ENCODE measurements at places on chromosomes 4 and X.

DNA sequence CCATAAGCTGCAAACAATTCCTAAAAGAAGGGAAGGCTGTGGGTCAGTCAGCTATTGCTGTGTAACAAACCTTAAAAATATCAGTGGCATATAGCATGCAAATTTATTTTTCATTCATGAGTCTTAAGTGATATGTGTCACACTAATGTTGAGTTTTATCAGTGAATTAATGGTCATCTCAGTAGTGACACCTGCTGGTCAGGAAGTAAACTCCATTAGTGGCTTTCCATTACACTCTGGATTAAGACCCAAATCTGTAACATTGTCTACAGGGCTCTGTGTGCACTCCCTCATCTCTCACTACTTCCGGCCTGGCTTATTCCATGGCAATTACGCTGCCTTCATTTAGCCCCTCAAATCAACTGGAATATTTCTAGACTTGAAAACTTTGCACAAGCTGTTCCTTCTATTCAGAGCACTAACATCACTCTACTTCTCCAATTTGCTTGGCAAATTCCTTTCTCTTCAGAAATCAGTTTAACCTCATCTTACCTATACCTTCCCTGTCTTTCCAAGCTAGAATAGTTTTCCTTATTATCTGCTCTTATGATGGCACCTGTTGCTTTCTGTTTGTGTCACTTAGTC lies 217.3 kb upstream of the TAPT1 start:
- DNase-seq, result no peak
- H3K4me1 ChIP-seq, result no peaks in the 10 kb centered on the region
- H3K36me3 ChIP-seq, result no peaks in the 10 kb centered on the region
- no peak overlapping the region for H3K4me3 ChIP-seq

GRCh38 chr4:53943345-53944085 lies 120.9 kb downstream of the CHIC2 start:
- H3K27ac ChIP-seq, result no peak overlapping the region
- no peak for DNase-seq
- H3K4me3 ChIP-seq, result no peak overlapping the region
- peaks cover 10% of the 10 kb centered on the region for H3K36me3 ChIP-seq
- H3K4me1 ChIP-seq, result peaks cover 10% of the 10 kb centered on the region
- peaks cover 23% of the 10 kb centered on the region for H3K27me3 ChIP-seq

- H3K4me3 ChIP-seq, result no peak overlapping the region
- peaks cover 86% of the 10 kb centered on the region for H3K27me3 ChIP-seq
- H3K36me3 ChIP-seq, result no peaks in the 10 kb centered on the region
- no peak overlapping the region for H3K27ac ChIP-seq
- H3K4me1 ChIP-seq, result peaks cover 15% of the 10 kb centered on the region
- DNase-seq, result no peak
These were observed 12.0 kb downstream of the SHOX start for GRCh38 chrX:642436-643240.

DNA sequence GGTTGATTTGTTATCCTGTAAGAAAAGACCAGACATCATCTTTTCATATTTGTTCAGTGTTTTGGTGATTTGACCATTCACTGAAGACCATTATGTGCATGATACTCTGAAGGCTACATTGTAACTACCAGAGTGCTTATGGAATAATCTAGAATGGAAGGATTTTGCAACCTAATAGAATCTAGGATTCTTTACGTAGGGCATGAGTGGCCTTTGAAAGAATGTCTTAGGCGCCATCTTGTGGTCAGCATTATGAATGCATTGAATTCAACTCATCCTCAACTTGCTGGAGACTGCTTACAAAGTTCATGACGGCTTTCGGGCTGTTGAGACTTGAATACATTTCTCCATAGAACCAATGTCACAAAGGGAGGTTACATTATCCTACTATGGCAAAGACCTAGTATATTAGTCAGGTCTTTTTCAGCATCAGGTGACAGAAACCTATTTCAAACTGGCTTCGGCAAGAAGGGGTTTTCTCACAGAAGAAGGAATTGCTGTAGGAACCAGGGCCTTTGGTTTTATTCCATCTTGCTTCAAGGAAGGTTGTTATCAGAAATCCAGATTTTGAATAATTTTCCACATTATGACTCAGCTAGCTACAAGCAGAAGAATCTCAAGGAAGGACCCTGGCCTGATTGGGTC lies 104.1 kb downstream of the GPAT3 start:
- H3K4me1 ChIP-seq, result peaks cover 2% of the 10 kb centered on the region
- peaks cover 21% of the 10 kb centered on the region for H3K27me3 ChIP-seq
- H3K36me3 ChIP-seq, result no peaks in the 10 kb centered on the region
- H3K27ac ChIP-seq, result no peak overlapping the region
- DNase-seq, result peak; percentile 49

DNA sequence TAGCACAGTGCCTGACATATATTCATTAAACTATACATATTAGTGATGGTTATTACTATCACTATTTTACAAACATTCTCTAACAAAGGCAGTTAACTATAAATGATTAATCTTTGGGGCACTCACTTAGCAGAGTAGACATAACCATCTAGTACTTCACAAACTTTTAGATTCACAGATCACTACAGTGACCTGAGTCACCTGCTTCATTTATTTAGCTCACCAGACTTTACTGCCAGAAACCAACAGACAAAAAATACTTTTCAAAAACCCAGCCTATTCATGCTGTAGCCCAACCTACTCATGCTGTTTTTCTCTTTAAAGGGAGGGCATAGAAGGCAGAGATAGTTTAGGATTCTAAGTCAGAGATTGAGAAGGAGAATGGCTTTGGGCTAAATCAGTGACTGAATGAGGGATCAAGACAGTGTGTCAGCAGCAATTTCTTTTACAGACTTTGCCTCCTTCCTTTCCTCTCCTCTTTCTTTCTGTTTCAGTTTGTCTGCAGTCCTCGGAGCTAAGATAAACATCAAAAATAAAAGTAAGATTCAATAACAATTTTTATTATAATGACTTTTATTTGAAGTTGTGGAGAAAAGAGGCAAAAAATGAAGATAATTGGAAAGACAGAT lies 34.7 kb upstream of the PDE5A start:
- peaks cover 46% of the 10 kb centered on the region for H3K4me1 ChIP-seq
- H3K27ac ChIP-seq, result no peak overlapping the region
- H3K36me3 ChIP-seq, result no peaks in the 10 kb centered on the region
- H3K4me3 ChIP-seq, result no peak overlapping the region
- H3K27me3 ChIP-seq, result peaks cover 9% of the 10 kb centered on the region

DNA sequence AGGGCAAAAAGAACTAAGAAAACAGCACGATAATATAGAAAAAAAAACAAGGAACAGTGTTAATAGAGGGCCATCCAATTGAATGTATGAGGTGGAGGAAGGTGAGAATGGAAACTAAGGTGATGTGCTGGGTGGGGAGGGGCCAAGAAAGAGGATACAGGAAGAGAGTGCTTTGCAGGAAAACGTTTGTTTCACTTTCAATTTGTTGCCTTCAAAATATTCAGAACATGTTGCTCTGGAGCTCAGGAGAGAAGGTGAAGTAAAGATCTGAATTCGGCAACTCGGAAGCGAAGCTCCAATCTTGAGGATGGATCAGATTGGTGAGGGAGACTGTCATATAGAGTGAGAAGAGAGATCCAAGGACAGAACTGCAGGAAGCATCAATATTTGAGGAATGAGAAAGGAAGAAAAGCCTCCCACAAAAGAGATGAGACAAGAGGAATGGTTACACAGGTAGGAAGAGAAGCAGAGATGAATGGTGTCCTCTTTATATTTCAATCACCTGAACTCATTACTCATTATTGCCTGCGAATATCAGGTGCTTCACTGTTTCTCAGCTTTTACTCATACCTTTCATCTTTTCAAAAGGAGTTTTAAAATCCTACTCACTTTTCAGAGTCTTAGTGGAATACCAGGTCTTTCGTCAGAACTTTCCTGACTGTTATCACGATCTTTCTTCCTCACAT lies 14.7 kb upstream of the SEC24D start:
- no peaks in the 10 kb centered on the region for H3K36me3 ChIP-seq
- peak overlapping the region; percentile 65 for H3K4me3 ChIP-seq

DNA sequence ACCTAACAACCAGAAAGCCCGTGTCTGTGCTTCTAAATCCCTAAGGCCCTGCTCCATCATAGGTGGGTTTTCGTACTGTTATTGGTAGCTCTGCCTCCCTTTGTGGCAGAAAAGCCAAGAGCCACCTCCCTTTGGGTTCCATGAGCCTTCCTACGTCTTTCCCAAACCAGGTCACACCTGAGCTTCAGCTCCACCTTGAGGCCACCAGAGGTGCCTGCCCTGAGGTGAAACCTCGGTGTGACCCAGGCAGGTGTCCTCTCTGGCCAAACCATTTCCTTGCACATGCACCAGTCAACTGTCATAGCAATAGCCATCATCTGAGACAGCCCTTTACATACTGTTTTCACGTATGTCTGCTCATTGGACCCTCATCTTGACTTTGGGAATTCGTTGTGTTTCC lies 188.0 kb upstream of the RBPJ start:
- H3K27me3 ChIP-seq, result no peaks in the 10 kb centered on the region
- H3K27ac ChIP-seq, result no peak overlapping the region
- no peak overlapping the region for H3K4me3 ChIP-seq
- no peaks in the 10 kb centered on the region for H3K36me3 ChIP-seq
- H3K4me1 ChIP-seq, result no peaks in the 10 kb centered on the region

DNA sequence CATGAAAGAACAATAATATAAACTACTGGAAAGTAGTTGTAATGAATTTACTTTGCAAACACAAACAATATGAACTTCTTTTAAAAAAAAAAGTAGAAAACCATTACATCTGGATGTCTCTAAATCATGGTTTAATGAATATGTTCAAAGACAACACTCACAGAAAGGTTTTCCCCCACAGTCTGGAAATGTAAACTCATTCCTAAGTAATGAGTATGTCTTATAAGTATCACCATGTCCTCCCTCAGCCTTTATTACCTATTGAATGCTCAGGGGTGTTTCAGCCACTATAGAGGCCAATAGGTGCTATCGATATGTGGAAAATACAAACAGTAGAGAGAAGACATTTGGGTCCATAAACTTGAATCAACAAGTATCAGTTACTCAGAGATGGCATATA lies 186.7 kb downstream of the PALLD start:
- H3K27me3 ChIP-seq, result no peaks in the 10 kb centered on the region
- H3K4me3 ChIP-seq, result no peak overlapping the region
- H3K27ac ChIP-seq, result peak overlapping the region; percentile 61
- H3K36me3 ChIP-seq, result peaks cover 42% of the 10 kb centered on the region
- H3K4me1 ChIP-seq, result peaks cover 32% of the 10 kb centered on the region
- DNase-seq, result no peak

- no peaks in the 10 kb centered on the region for H3K36me3 ChIP-seq
- no peak overlapping the region for H3K4me3 ChIP-seq
- no peaks in the 10 kb centered on the region for H3K27me3 ChIP-seq
- DNase-seq, result no peak
- H3K27ac ChIP-seq, result no peak overlapping the region
These were observed 1390.2 kb downstream of the C4orf33 start for GRCh38 chr4:130486186-130486585.

- no peak for DNase-seq
- peak overlapping the region; percentile 53 for H3K27ac ChIP-seq
- peaks cover 17% of the 10 kb centered on the region for H3K4me1 ChIP-seq
- peaks cover 6% of the 10 kb centered on the region for H3K36me3 ChIP-seq
These were observed 917 bp downstream of the MYL5 start for GRCh38 chr4:675036-675882.

GRCh38 chr4:41982716-41983115 lies 1.2 kb downstream of the DCAF4L1 start:
- H3K4me1 ChIP-seq, result no peaks in the 10 kb centered on the region
- peaks cover 3% of the 10 kb centered on the region for H3K27me3 ChIP-seq
- no peak overlapping the region for H3K27ac ChIP-seq
- H3K36me3 ChIP-seq, result no peaks in the 10 kb centered on the region

DNA sequence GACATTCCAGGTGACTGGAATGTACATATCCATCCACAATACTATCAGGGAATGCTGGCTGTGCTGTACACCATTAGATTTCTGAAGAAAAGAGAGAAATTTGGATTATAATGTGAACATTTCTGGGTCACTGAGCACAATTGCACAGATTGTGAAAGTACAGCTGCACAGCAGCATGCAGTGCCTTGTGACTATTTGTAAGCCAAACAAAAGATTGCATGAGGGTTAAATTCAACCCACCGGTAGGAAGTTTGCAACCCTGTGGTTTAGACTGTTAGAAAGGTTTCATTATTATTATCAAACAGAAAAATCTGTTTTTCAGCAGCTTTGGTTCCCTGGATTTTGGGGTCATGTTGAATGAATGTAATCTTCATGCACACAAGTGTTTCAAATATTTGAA lies 24.5 kb downstream of the DDIT4L start:
- no peak for DNase-seq
- H3K27ac ChIP-seq, result no peak overlapping the region
- H3K27me3 ChIP-seq, result no peaks in the 10 kb centered on the region
- H3K4me1 ChIP-seq, result peaks cover 15% of the 10 kb centered on the region
- no peak overlapping the region for H3K4me3 ChIP-seq

GRCh38 chr4:70991596-70991995 lies 1.9 kb upstream of the DCK start:
- no peaks in the 10 kb centered on the region for H3K27me3 ChIP-seq
- no peaks in the 10 kb centered on the region for H3K36me3 ChIP-seq
- H3K4me1 ChIP-seq, result peaks cover 31% of the 10 kb centered on the region

DNA sequence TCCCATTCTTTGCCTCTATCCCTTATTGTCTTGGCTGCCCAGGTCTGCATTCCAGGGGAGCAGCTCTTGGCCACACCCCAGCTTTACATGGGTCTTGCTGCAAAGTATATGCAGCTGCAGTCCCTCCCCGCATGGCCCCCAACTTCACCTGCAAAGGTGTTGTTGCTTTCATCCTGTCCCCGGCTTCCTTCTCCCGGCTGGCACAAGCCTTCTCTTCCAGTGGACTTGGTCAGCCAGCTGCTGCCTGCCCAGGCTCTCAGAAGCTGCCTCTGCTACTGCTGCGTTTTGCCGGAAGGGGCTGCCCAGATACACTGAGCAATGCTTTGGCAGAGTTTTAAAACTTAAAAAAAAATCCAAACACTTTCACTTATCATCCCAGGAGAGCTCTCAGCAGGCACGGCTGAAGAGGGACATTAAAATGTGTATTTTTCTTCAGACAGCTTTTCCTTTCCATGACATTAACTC lies 121.2 kb upstream of the PDLIM3 start:
- peaks cover 44% of the 10 kb centered on the region for H3K4me1 ChIP-seq
- peak overlapping the region; percentile 27 for H3K4me3 ChIP-seq
- H3K36me3 ChIP-seq, result no peaks in the 10 kb centered on the region
- DNase-seq, result peak; percentile 42
- peak overlapping the region; percentile 17 for H3K27ac ChIP-seq
- peaks cover under 1% of the 10 kb centered on the region for H3K27me3 ChIP-seq

DNA sequence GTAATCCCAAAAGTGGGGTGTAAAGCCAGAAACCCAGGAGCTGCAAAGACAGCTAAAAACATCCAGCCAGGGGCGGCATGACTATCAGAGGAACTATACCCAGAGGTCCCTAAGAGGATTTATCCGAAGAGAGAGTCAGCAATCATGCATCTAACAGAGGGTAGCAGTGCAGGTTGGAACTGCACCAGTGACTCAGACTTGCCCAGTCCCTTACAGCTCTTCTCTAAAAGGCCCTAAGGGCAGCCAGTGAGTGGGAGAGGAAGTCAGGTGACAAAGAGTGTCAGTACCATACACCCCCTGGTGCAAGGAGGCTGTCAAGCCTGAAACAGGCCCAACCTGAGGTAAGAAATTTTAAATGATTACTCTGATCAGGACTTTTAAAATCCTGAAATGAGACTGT lies 88.1 kb downstream of the CAMK2D start:
- no peak for DNase-seq
- H3K27me3 ChIP-seq, result no peaks in the 10 kb centered on the region
- no peak overlapping the region for H3K4me3 ChIP-seq
- H3K4me1 ChIP-seq, result peaks cover 25% of the 10 kb centered on the region

GRCh38 chr4:88101165-88101564 lies 57.3 kb downstream of the ABCG2 start:
- peaks cover 12% of the 10 kb centered on the region for H3K4me1 ChIP-seq
- H3K27ac ChIP-seq, result no peak overlapping the region
- H3K27me3 ChIP-seq, result no peaks in the 10 kb centered on the region
- no peaks in the 10 kb centered on the region for H3K36me3 ChIP-seq
